ENCODE measurements at places on chromosomes 2 and 18.

GRCh38 chr2:18402-19271, 27.7 kb downstream of the FAM110C start:
- no peak for DNase-seq

DNA sequence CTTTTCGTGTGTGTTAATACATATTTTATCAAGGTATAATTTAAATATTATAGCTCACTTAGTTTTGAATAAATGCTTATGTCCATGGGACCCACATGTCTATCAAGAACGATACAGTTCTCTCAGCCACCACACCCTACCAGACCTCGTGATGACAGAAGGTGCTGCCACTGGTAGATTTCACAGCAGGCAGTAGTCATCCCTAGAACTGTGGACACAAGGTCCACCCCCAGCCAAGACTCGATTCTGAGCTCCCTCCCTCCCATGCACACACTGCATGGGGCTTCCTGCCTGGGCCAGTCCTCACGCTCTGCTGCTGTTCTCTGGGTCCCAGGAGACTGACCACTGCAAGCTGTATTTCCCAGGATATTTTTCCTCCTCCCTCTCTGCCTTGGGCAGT, 26.5 kb upstream of the CREB1 start:
- DNase-seq = peak; percentile 33

- no peak for DNase-seq
Observed at GRCh38 chr2:23953625-23954024, 13.4 kb downstream of the UBXN2A start.

GRCh38 chr18:57519668-57520424, 66.7 kb downstream of the FECH start:
- DNase-seq = no peak

- peak; percentile 51 for DNase-seq
Observed at GRCh38 chr2:84314901-84315330, 144.2 kb downstream of the SUCLG1 start.

GRCh38 chr2:206031950-206032567, 53.9 kb downstream of the INO80D start:
- no peak for DNase-seq

DNA sequence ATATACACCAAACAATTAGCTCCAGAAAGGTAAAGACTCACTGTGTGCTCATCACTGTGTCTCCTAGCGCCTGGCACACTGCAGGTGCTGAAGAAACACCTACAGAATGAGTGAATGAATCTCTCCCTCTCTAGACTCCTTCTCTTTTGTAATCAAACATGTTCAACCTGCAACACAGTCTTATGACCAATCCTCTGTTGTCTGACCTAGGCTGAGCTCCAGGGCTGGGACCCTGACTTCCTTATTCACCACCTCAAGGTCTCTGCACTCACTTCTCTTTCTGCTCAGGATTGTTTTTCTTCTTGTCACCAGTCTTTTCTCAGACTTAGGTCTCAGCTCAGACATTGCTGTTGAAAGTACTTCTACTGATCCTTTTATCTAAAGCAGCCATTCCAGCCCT, 9.8 kb downstream of the CKAP2L start:
- no peak for DNase-seq
